NCI-H2107 (cell line): ENCODE measurements at places on chromosomes 5 and 9.
A peak's percentile ranks its signal among the peaks of the same experiment; 100 is the strongest.

- no peak for DNase-seq
Measured at GRCh38 chr5:173775261-173776197, 112.6 kb upstream of the CPEB4 start.

- no peak for DNase-seq
Measured at GRCh38 chr5:169430671-169431070, 129.7 kb upstream of the SLIT3 start.

- DNase-seq: no peak
Measured at GRCh38 chr9:114823441-114823840, 17.6 kb upstream of the TNFSF15 start.

GRCh38 chr9:127384016-127384730, 12.8 kb upstream of the SLC2A8 start:
- DNase-seq: no peak

DNA sequence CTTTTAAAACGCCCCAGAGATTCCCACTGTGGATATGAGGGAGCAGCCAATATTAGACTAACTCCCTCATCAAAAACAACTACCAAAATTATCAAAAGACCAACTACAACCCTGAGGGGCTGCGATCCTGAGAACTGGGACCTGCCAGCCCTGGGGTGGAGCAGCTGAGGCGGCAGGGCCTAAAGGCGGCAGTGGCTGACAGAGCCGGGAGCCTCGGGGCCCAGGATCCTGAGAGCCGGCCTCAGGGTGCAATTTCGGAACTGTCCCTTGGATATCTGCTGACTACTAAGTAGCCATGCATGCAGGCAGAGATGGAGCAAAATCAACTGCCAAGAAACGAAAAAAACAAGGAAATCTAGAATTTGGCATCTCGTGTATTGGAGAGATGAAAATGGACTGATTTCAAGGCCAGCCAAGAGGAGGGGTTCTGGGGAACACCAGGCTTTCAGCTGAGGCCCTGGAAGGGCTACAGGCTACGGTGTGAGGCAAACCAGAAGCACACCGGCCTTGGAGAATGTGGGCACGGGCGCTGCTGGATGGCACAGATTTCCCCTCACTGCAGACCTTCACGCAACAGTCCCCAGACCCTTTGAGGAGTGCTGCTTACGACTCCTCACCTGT, 63.6 kb upstream of the UBAC1 start:
- no peak for DNase-seq

GRCh38 chr9:94173632-94174031, 85.5 kb upstream of the ZNF169 start:
- DNase-seq: no peak

DNA sequence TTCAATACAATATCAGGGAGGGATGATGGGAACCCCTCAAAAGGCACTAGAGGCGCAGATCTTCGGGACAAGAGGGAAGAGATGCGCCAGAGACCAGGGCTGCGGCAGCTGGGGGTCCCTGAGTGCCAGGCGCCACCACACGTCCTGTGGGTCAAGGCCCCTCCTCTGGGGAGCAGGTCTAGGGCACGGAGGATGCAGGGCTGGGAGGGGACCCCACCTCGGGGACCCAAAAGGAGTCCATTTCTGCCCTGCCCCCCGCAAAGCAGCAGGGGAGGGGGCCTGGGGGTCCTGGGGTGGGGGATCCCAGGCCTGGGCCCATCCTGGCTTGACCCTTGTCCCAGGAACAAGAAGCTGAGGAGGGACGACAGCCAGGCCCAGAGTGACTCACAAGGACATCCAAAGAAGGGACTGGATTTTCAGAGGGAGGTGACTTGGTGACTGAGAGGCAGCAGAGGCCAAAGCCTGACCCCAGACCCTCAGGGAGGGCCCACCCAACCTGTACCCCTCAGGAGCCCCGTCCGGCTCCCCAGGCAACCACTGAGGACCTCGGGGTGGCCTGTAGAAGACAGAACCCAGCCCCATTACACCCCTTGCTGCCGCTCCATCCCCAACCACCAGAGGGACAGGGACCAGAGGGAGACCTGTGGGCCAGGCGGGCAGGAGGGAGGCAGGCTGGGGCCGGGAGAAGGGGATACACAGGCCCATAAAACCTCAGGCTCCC, 54.2 kb downstream of the LRSAM1 start:
- no peak for DNase-seq

GRCh38 chr5:74623748-74624408, 16.6 kb downstream of the ENC1 start:
- DNase-seq: no peak

GRCh38 chr9:20988671-20989315, 42.6 kb downstream of the HACD4 start:
- DNase-seq: no peak

GRCh38 chr9:120935383-120935857, 8.8 kb upstream of the TRAF1 start:
- peak; percentile 83 for DNase-seq

- no peak for DNase-seq
Measured at GRCh38 chr9:76394960-76395252, 680 bp upstream of the RFK start.

- no peak for DNase-seq
Measured at GRCh38 chr5:179766021-179766725, 27.6 kb upstream of the LTC4S start.

DNA sequence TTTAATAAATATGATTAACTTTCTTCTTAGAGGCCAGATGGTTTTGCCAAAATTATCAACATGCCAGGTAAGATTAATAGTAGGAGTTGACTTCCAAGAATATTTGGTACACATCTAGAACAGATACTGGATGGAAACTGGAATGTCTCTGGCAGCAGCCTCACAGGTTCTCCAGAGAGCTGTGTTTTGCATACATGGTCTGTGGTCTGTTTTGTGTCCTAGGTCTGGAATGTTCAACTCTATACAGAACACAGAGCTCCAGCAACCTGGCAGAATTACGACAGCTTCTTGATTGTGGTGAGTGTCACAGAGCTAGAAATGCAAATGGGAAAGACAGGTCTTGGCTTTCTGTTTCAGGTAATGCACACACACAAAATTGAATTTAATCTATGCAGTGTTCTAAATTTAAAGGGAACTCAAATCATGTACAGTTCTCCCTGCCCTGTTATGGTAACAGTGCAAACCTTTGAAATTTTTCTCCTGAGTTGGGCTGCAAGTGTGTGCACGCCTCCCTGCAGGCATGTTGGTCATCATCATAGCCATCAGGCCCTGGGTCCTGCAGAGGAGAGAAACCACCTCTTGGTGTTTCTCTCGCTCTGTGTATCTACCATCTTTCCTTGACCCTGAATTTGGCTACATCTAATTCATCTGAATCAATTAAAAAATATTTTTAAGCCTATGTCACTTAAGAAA, 58.3 kb downstream of the PIK3R1 start:
- no peak for DNase-seq

DNA sequence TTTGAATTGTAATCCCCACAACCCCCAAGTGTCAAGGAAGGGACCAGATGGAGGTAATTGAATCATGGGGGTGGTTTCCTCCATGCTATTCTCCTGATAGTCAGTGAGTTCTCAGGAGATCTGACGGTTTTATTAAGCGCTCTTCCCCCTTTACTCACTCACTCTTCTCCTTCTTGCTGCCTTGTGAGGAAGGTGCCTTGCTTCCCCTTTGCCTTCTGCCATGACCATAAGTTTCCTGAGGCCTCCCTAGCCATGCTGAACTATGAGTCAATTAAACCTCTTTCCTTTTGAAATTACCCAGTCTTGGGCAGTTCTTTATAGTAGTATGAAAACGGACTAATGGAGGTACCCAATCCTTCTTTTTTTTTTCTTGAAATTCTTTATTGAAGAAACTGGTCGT, 2.2 kb upstream of the CEP120 start:
- no peak for DNase-seq

DNA sequence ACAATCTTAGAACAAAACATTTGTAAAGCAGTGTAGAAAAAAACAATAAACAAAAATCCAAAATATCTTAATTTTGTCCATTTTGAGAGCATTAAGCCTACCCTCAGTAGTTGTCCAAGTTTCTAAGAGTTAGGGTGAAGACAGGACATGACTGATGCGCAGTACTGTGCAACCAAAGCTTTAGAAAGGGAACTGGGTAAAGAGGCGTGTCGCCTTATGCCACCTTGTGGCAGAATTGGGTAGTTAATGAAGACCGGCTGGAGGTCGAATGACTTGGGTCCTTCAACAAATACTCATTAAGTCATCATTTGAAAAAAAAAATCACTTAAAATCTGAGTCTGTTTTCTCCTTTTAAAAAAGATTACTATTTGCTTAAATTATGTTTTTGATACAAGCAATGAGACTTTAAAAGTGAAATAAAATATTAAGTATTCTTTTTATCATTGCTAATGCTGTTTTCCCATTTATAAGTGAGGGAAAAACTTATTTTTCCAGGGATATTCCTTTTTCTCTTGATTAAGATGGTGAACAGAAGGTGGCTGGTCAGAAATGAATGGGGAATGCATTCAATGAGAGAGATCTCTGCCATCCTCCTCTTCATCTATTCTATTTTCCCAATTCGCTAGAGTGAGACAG, 3.5 kb upstream of the RNF20 start:
- DNase-seq: peak; percentile 45

DNA sequence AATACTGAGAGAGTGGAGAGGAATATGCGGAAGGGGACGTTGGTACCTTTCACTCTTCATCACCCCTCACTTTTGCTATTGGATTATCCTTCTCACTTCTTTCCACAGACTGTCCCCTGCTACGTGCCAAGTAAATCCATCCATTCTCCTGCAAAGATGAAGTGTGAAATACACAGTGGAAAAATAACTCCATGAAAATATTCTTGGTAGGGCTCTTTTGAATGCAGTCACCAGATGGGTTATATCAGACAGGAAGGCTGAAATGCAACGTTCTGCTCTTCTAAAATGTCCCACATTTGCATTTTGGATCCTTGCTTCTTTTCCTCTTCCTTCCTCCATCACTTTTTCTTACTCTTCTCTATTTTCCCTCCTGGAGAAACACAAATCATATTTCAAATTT, 510.3 kb upstream of the CLINT1 start:
- no peak for DNase-seq

DNA sequence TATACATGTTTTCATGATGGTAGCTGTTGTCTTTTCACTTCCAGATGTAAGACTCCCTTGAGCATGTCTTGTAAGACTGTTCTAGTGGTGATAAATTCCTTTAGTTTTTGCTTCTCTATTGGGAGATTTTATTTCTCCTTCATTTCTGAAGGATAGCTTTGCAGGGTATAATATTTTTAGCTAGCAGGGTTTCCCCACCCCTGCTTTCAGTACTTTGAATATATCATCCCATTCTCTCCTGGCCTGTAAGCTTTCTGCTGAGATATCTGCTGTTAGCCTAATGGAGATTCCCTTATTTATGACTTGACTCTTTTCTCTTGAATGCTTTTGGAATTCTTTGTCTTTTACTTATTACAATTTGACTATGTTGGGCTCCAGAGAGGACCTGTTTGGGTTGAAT, 211.0 kb downstream of the GDNF start:
- DNase-seq: no peak

- DNase-seq: no peak
Measured at GRCh38 chr9:73805111-73805510, 653.4 kb downstream of the ANXA1 start.

DNA sequence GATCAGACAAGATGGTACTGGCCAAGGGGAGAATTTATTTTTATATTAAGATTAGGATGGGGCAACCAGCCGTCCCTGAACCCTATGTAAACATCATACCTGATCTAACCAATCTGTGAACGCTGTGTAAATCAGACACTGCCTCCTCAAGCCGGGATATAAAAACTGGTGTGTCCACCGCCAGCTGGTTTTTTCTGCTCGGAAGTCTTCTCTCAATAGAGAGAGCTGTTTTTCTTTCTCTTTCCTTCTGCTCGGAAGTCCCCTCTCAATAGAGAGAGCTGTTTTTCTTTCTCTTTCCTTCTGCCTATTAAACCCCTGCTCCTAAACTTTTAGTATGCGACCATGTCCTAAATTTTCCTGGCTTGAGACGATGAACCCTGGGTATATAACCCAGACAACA, 615.5 kb upstream of the NUDT12 start:
- no peak for DNase-seq

GRCh38 chr9:89661956-89662717, 57.3 kb downstream of the GADD45G start:
- peak; percentile 95 for DNase-seq

DNA sequence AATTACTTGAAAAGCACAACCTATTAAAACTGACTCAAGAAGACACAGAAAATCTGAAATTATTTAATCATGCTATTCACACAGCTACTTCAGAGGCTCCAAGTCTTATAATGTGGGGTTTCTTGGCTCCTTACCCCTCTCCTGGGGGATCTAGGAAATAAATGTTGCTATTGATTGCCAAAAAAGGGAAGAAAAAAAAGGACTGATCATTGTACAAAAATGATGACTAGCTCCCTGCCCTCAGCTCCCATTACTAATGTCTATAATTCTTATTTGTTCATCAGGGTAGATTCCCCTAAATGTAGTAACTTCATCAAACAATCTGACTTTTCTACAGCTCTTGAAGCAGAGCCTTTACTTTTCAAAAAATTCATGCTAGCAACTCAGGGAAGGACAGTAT, 3.3 kb upstream of the SMC5 start:
- DNase-seq: no peak

DNA sequence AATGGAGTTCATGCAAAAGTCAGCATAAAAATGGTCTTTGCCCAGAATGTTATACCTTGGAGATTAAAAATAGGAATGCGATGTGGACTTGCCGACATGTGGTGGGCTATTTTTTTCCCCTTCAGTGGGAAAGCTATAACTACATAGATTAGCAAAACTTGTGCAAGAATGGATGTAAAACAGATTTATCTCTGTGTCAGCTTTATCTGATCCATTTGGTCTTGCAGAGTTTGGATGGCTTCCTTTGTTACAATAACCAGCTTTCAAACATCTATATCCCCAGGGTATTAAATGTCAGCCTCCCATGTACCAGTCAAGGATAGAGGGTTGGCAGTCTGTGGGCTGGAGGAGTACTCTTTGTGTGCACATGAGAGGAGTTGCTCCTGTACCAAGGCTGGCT, 284.9 kb downstream of the TMEM38B start:
- DNase-seq: no peak

DNA sequence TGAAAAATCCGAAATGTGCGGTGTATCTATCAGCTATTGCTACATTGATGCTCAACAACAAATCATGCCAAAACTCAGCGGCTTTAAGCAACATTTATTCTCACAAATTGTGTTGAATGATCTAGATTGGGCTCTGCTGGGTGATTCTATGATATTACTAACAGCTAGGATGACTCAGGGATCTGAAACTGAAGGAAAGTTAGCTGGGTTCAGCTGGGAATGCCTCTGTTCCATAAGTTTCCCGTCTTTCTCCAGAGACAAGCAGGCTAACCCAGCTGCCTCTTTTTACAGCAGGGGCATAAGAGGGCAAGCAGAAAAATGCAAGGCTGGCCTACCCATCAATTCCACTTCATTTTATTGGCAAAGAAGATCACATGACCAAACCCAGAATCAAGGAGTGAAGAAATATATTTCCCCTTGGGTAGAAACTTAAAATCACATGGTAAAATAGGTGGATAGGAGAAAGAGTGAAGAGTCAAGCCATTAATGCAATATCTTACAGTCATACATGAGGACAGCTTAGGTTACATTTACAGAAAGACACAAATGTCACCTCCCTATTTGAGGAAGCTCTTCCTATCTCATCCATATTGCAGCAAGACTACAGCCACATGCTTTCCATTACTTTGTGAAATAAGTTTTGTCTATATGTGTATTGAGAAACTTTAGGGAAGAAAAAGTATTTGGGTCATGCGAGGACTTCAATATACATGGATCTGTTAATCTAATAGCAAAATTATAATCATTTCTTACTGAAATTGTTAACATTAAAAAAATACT, 30.8 kb downstream of the IL7R start:
- DNase-seq: no peak
